ENCODE measurements at places on chromosomes 4 and X.

GRCh38 chrX:103187953-103188475 is 26.9 kb upstream of the BEX4 start:
- DNase-seq, result no peak

GRCh38 chr4:60743654-60744053 is 456.5 kb upstream of the ADGRL3 start:
- DNase-seq, result no peak

GRCh38 chrX:51641421-51642021 is 22.8 kb upstream of the CENPVL3 start:
- DNase-seq, result no peak

- no peak for DNase-seq
These were observed 36.0 kb downstream of the PLAC1 start for GRCh38 chrX:134622056-134622812.

GRCh38 chrX:44428989-44429627 is 85.6 kb upstream of the EFHC2 start:
- no peak for DNase-seq
